ENCODE measurements at places on chromosomes 11 and 22.

GRCh38 chr11:20243974-20244373, 83.7 kb upstream of the DBX1 start:
- DNase-seq: no peak

DNA sequence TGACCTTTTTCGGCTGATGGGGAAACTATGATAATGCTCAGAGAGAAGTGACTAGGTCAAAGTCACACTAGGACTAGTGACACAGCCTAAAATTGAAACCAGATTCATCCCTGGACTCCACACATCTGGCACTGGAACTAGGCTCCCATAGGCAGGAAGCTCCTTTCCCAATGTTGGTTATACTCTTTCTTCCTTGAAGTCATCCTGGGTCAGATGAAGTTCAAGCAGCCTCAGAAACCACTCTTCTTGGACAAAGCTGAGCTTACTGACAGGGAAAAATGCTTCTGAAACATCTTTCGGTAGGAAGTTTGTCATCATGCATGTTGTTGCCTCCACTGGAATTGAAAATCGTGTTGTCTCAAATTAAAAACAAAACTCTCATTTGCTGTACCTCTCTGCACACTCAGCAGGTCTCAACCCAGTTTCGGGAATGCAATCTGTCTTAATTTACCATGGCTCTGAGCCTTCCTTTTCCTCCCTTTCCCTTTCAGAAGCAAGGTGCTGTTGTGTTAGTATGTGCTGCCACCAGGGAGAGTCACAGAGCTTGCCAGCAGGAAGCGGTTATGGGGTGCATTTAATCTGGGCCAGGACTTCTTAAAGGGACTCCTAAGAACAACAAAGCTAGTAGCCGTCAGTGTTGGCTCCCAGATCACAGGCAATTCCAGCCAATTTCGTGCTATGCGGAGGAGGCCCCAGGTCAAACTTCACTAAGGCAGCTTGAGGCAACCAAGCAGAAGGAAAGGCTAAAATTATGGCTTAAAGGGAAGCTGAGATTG, 384.8 kb downstream of the TENM4 start:
- DNase-seq: no peak

GRCh38 chr11:115256397-115257197, 247.6 kb downstream of the CADM1 start:
- DNase-seq: no peak

- no peak for DNase-seq
Measured at GRCh38 chr11:69013009-69013951, at the start of gene MRGPRF. Gene MRGPRF, minus strand, starts transcription at chr11:69013246. Its CDS starts 3,345 bp downstream, at chr11:69009901.

GRCh38 chr22:29089507-29089906, 16.7 kb downstream of the KREMEN1 start:
- DNase-seq: no peak

GRCh38 chr22:17874231-17874905, 100.1 kb upstream of the BID start:
- DNase-seq: no peak

GRCh38 chr11:15258433-15259165, 143.9 kb downstream of the INSC start:
- peak; percentile 25 for DNase-seq

GRCh38 chr11:69926376-69927050, 107.3 kb upstream of the FGF3 start:
- no peak for DNase-seq

- DNase-seq: no peak
Measured at GRCh38 chr22:50603511-50604255, 3.1 kb downstream of the MAPK8IP2 start.

GRCh38 chr11:122048401-122048800, 67.6 kb downstream of the BLID start:
- no peak for DNase-seq

DNA sequence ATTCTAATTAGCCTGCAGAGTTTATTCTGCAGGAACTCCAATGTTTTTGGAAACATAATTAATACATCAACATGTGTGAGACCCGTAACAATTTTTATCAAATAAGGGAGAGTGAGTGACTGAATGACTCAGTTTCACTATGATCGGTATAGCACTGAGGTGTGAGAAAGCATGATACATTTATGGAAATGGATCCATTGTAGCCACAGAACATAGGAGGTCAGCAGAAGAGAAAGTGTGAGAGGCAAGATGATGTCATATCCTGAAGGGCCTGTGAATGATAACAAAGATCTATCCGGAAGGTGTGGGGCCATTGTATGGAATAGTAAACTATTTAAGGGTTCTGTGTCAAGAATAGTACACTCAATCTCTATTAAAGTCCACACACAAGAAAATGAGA, 1406.1 kb upstream of the TENM4 start:
- DNase-seq: no peak

DNA sequence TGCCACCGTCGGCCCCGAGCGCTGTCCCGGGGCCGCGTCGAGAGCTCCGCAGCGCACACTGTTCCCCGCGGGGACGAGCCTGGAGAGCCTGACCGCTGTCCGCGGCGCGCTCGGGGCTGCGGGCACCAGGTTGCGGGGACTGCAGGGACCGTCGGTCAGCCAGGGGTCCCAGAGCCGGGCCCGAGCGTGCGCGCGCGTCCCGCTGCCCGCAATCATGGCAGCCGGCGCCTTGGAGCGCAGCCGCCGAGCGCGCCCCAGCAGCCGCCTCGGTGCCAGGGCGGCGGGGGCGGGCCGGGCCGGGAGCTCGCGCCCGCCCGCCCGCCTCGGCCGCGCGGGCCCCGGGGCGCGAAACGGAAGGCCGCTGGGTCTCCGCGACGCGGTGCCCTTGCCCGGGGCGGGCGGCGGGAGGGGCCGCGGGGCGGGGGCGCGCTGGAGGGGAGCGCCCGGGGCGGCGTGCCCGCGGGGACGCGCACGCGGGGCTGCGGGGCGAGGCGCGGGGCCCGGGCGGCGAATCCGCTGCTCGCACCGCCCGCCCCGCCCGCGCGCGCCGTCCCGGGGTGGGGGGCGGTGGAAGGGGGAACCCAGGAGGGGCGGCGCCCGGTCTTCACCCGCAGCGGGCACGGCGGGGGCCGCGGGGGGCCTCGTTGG, 79.4 kb upstream of the PPARA start:
- no peak for DNase-seq

DNA sequence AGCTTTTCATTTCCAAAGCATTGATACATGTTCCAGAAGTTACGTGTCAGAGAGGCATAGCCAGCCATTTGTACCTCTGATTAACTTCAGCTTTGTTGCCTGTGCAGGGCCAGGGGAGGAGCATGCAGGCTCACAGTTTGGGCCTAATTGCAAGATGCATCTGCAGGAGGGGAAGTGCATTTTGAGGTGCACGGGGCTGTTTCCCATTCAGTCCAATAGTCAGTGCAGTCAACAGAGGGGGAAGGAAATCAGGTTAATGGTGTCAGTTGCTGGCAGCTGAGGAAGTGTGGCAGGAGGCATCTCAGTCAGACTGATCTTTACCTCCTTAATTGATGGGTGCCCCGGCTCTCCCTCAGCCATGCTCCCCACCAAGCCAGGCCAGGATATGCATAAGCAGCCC, 39.3 kb downstream of the ABCC8 start:
- no peak for DNase-seq

GRCh38 chr22:31585161-31585859, 76.7 kb downstream of the PISD start:
- no peak for DNase-seq

DNA sequence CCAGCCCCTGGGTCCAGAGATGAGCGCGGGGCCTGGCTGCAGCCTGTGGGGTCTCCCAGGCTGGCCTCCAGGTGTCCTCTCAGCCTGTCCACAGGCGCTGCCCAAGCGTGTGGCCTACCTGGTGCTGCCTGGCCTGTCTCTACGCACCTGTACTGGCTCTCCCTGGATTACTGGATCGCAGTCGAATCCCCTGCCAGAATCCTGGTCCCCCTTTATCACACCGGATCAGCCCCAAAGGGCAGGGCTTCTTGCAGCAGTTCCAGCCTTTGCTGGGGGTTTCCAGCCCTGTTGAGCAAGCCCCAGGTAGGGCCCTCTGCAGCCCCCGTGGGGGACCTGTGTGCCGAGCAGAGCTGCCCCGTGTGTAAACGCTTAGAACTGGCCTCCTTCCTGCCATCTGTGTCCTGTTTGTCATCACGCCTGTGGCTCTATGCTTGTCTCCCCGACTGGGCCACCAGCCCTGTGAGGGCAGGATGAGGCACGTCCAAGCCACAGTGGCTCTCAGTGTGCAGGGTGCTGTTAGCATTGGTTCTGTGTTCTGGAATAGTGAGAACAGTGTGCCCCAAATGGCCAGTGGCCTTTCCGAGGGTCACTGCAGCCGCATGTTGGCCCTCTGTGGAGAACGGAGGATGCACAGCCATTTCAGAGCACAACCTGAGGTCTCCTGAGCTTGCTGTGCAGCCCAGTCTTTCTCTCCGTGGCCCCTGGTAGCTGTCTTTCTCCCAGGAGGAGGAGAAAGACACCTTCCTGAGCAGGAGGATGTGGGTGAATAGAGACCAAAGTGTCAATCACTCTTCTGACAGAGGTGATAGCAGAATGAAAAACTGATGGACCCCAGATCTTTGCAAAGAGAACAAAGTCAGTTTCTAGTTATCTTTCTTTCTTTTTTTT, 13.9 kb upstream of the TXNRD2 start:
- DNase-seq: no peak

DNA sequence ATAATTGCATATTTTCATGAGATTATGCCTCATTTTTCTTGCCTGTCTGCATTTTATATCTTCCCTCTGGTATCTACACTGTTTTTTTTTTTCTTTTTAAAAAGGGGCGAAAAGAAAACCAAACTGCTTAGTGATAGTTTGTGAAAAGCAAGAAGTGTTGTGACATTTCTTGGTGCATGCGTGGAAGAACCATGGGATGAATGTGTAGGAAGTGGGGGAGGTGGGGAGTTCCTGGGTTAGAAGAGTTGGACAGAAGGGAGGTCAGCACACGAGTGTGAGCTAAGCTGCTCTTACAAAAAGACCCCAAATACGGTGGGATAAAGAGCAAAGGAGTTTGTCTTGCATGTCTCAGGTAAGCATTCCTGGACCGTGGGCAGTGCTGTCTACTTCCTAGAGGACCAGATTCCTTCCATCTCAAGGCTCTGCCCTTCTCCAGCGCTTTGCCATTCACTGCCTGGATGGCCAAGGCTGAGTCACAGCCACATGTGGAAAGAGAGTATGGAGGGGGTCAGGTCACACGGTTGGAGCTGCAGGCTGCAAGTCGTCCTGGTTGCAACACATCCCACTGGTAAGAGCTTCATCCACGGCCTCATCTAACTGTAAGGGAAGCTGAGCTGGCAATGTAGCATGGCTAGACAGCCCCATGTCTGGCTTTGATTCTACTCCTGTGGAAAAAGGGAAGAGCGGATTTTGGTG, 300.6 kb downstream of the DDX10 start:
- DNase-seq: no peak

GRCh38 chr11:75493626-75494025, 32.1 kb downstream of the GDPD5 start:
- DNase-seq: no peak

- DNase-seq: no peak
Measured at GRCh38 chr11:130499828-130500227, 51.4 kb downstream of the ADAMTS15 start.

DNA sequence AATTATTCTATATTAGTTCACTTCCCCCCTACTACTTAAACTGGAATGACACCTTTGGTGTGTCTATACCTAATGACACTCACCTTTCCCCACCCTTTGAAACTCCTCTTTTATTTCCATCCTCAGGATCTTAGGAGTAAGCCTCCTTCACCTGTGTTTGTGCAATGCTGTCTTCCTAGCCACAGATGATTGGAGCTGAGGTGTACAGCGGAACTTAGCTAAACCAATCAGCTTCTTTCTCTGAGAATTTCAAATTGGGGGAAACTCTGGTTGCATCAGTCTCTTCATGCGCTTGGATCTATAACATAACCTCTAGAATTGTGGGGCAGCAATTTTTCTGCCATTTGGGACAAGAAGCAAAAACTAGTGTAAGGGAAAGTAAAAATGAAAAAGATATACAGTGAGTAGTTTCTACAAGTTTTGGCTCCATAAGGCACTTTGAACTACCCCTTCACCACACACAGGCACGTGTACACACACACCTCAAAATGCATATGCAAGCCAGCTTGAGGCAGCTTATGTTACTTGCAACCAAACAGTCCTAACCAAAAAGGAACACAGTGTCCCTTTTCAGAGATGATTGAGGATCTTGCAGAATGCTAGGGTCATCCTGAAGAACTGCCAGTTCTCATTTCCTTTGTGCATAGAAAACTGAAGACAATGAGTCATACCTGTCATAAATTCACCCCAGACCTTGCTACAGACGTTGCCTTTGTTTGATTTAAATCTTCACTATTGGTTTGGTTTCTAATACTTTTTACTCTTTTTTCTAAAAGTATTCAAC, 36.0 kb upstream of the LDLRAD3 start:
- no peak for DNase-seq

- DNase-seq: peak; percentile 39
Measured at GRCh38 chr22:25697181-25697664, 44.8 kb upstream of the MYO18B start.

GRCh38 chr11:57764972-57765371, 3.4 kb downstream of the CTNND1 start:
- DNase-seq: no peak

DNA sequence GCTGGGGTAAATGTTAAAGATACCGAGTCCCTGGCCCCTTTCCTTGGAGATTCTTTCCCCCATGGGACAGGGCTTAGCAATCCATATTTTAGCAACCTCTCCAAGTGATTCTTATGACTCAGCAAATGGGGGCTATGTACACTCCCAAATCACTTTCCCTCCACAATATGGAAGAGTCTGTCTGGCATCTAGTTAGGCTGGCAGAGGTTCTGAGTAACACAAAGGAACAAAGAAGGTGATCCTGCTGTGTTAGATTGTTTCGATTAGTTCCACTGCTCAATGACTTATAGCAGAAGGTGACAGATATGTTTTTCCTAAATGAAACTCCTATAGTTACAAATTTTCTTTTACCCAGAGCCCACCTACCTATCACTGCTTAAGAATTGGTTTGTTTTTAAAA, 154.0 kb upstream of the SYT13 start:
- no peak for DNase-seq

DNA sequence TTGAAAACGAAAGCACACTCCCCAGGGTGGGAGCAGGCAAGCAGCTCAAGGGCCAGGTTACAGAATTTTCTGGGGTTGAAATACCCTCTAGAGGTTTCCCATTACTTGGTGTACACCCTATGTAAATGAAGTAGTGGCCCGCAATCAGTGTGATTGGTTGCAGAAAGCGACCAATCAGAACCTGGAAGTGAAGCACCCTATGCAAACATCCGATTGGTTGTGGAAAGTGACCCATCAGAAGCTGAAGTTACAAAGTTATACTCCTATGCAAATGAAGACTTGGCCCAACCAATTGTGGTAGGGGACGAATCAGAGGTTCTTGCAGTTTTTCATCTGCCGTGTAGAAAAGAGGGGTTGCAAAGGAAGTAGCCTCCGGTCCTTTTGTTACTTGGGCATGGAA, 19.2 kb downstream of the PRR5 start:
- DNase-seq: no peak

DNA sequence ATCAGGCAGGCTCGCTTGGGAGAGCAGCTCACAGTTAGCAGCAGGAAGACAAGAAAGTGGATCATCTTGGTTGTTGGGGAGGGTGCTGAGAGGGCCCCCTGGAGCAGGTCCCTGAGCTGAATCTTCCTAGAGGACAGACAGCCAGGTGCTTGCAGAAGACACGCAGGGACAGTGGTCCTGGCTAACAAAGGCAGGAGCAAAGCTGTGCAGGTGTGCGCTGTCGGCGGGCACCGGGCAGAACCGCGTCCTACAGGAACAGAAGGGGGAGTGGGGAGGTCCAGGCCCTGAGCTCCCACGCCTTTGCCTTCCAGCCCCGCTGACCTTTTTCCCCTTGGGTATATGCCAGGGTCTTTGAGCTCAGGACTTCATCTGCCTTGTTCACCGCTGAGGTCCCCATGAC, 30.1 kb upstream of the PARVB start:
- DNase-seq: no peak

GRCh38 chr11:86274503-86274902, 27.5 kb upstream of the HIKESHI start:
- DNase-seq: no peak
